ENCODE measurements at places on chromosomes 16 and 17.

- DNase-seq: no peak
Measured at GRCh38 chr16:61654962-61655361, 381.3 kb downstream of the CDH8 start.

- DNase-seq: no peak
Measured at GRCh38 chr17:18093616-18094408, 6.1 kb downstream of the DRG2 start.

DNA sequence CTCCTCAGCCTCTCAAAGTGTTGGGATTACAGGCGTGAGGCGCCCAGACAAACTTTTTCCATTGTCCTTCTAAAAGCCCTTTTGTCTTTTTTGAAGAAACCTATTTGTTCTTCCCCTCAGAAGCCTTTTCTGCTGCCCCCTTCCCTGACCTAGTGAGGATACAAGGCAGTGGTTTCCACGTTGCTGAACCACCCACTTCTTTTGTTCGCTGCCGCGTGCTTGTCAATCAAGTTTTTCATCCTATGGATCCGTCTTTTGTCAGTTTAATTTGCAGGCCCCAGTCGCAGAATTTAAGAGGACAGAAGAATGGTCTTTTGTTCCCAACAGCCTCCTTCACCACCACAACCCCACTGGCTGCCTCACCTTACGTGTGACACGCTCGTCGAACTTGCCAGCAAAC lies 20.2 kb upstream of the GNG13 start:
- no peak for DNase-seq

GRCh38 chr17:82228842-82229697 lies at the start of gene SLC16A3:
TSS of gene SLC16A3 (plus strand) at chr17:82229042. CDS start at chr17:82236009, 6,967 bp downstream.
- DNase-seq: peak; percentile 81

- DNase-seq: no peak
Measured at GRCh38 chr17:41968676-41969075, 2.1 kb downstream of the CNP start.

DNA sequence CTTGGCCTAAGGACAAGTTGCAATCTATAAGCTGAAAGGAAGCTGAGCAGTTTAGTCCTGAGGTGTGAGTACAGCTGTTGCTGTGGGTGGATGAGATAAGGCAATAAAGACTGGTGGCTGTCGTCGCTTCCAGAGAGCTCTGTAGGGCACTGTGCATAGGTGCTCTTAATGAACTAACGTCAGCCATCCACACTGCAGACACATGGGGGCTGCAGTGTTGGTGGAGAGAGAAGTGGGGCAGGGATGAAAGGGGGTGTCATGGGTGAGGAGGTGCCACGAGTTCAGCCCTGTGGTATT lies 139.9 kb upstream of the IRX3 start:
- DNase-seq: no peak

DNA sequence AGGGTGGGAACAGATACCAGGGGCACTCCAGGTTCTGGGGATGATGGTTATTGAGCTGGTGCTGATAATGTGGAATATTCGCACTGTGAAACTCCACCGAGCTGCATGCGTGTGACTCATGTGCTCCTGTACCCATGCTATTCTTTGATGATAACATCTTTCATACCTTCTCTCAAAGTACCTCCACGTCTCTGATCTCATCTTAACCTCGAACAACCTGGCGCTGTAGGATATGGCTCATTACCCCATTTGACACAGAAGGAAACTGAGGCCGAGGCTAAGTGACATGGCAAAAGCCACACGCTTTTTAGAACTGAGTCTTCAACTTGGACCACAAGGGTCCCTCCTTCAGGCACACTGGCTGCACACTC lies 30.2 kb upstream of the MRPS23 start:
- no peak for DNase-seq

DNA sequence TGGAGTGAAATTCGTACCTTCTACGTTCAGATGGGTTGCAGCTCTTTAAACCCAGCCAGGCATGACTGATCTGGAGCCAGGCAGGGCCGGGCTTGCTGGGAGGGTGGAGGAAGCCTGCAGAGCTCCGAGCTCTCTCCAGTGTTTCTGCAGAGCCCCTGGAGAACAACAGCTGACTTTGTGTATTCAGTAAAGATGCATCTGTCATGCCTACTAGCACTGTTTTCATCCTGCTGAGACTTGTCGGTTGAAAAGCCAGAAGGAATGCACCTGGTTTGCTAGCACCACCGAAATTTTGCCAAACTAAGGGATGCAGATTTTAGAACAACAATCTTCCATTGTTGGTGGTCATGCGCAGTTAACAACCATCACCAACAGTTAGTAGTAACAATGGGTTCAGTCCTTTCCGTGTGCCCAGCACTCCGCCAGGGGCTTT lies 22.4 kb upstream of the SCNN1B start:
- DNase-seq: no peak

GRCh38 chr17:8124350-8125153 lies 646 bp upstream of the HES7 start:
- DNase-seq: peak; percentile 20

GRCh38 chr16:9607515-9608230 lies 516.2 kb downstream of the HAPSTR1 start:
- DNase-seq: no peak

GRCh38 chr17:76232342-76232741 lies 8.0 kb downstream of the RNF157 start:
- no peak for DNase-seq

- no peak for DNase-seq
Measured at GRCh38 chr17:74945543-74945942, 9.8 kb downstream of the OTOP3 start.

- peak; percentile 37 for DNase-seq
Measured at GRCh38 chr17:10149573-10150399, 48.6 kb downstream of the GAS7 start.

GRCh38 chr17:81513372-81513752 lies 763 bp upstream of the ACTG1 start:
- peak; percentile 62 for DNase-seq

- no peak for DNase-seq
Measured at GRCh38 chr17:9090641-9091096, 69.4 kb downstream of the NTN1 start.

DNA sequence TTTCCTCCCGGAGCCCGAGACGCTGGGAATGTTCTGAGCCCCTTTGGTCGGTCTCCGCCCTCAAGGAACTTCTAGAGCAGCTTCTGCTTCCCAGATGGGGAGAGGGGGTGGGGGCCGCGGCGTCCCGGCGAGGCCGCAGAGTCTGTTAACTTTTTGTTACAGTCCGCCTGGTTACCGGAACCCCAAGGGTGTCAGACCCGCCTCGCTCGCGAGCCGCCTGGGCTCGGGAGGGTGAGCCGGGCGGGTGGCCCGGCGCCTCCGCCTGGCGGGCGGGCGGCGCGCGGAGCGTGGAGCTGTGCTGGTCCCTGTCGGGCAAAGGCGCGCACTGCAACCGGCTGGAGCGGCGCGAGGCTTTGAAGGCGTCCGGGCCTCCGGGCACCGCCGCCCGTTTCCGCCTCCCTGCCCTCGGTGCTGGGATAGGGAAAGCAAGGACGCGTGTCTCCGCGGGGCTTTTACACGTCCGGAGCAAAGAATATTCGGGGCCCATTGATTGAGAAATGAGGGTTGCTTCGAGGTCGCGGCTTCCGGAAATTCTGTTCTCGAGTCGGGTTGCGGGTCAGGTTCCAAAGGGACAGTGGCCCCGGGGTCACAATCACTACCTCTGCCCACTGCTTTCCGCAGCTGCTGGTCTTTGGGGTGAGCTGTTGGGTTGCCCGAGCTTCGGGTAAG lies 1.7 kb downstream of the HS3ST3B1 start:
- peak; percentile 87 for DNase-seq

- DNase-seq: no peak
Measured at GRCh38 chr16:66220702-66221101, 145.8 kb upstream of the CDH5 start.

DNA sequence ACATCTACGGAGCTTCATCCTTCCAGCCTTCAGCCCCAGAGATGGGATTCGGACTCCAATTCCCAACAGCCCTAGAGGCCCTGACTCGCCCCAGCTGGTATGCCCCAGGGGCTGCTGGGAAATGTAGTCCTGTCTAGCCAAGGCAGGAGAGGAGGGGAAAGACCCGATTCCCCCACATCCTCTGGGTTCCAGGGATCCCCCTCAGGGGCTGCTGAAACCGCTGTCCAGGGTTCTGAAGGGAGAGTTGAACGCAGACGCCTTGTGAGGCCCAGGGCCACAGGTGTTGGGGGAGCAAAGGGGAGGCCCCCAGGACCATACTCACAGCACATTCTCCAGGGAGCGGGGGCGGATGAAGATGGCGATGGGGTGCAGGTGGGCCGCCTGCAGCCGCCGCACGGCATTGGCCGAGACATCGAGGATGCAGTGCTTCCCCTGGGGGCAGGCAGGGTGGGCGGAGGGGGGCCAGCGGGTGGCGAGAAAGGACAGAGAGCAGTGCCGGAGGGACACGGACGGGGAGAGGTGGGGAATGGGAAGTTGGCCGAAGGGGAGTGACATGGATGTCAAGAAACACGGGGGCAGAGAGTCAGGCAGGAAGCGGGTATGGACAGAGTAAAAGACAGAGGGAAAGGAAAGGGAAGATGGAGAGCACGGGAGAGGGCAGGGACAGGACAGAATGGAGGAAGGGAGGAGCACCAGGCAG lies 12.6 kb upstream of the ASGR1 start:
- DNase-seq: peak; percentile 23

DNA sequence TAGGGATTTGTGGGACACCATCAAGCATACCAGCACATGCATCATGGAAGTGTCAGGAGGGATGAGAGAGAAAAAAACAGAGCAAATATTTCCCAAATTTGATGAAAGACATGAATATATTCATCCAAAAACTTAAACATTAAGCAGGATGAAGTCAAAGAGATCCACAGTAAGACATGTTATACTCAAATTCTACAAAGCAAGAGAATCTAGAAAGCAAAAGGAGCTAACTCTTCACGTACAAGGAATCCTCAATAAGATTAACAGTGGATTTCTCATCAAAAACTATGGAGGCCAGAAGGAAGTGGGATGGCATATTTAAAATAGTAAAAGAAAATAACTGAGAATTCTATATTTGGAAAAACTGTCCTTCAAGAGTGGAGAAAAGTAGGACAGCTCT lies 374.8 kb downstream of the ZFHX3 start:
- no peak for DNase-seq

GRCh38 chr17:17206124-17206912 lies at the start of gene PLD6:
TSS of gene PLD6 (minus strand) at chr17:17206333. CDS start at chr17:17206286, 47 bp downstream.
- DNase-seq: peak; percentile 93

DNA sequence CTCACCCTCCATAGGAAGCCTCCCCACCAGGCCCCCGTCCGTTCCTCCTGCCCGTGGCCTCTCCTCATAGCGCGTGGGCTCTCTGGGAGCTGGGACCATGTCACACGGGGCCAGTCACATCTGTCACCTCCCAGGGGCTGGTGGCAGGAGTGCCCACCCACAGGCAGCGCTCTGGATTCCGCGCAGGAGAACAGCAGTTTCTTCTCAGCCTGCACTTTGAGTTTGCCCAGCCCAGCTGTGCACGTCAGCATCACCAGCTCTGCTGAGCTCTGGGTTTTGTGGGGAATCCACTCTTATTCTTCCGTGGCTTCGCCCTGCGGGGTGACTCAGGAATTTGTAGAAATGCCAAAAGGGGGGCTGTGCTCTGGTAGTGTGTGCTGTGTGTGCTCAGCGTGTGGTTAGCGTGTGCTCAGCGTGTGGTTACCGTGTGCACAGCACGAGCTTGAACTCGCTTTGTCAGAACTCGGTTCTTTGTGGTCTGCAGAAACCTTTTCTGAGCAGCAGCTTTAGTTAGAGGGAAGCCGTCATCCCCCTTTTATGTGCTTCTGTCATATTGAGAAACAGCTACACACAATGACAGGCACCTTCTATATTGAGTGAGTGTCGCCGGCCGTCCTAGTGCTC lies 3.2 kb downstream of the ACSF3 start:
- peak; percentile 74 for DNase-seq

GRCh38 chr17:49390548-49391324 lies 23.9 kb downstream of the PHB1 start:
- DNase-seq: peak; percentile 30

- DNase-seq: no peak
Measured at GRCh38 chr17:49200423-49201083, 9.8 kb downstream of the GNGT2 start.

- no peak for DNase-seq
Measured at GRCh38 chr17:77572065-77572601, 386.4 kb upstream of the TNRC6C start.

GRCh38 chr16:71172481-71173207 lies 57.9 kb downstream of the HYDIN start:
- DNase-seq: no peak

DNA sequence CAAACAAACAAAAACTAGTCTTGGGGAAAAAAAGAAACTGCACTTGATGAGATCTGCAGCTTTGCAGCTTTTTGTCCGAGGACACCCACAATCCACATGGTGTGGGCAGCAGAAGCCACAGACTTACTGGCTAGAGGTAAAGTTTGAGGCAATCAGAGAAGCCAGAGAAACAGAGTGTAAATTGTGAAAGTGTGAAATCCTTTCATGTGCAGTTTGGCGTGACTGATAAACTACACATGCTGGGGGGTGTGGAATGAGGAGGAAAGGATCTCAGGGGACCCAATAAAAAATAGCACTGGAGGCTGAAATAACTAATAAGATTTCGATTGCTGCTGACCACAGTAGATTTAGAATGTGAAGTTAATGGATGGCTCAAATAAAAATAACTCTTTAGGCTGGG lies 42.4 kb upstream of the HOXB13 start:
- DNase-seq: no peak

DNA sequence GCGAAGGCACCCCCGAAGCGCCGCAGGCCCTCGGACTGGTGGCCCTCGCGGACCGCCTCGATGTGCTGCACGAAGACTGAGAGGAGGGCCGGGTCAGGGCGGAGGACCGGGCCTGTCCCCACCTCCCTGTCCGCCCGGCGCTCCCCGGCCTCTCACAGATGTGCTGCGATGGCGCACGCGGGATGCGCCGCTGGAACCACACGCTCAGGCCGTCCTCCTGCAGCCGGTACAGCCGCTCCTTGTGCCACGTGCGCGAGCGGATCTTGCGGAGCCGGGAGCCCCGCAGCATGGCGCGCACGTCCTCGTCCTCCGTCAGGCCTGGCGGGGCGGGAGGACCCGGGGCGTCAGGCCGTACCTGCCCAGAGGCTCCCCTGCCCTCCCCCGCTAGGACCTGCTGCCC lies 11.3 kb downstream of the PLCD3 start:
- DNase-seq: no peak

- DNase-seq: no peak
Measured at GRCh38 chr17:46991617-46992016, 12.6 kb upstream of the RPRML start.

- DNase-seq: no peak
Measured at GRCh38 chr17:19570544-19571062, 36.9 kb downstream of the SLC47A1 start.

DNA sequence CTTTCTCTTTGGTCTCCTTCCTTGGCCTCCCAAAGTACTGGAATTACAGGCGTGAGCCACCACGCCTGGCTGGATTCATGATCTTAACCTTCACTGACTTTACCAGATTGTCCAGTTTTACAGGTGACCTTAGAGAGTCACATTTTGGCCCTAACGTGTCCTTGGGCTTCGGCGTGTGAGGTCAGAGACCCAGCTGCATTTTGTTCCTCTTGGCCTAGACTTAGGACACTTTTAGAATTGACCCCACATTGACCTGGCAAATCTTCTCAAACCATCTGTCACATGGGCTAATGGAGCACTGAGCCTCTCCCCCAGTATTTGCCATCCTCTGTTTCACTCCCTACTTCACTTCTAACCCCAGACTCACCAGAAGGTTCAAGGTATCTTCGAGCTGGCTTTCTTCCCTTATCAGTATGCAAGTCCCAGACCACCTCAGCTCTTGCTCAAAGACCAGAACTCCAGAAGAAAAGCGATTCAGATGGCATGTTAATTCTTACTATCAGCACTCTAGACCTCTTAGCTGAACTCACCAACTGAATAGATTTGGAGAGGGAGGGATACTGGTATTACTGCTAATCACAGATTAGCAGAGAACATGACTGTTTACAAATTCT lies 1.7 kb upstream of the CYTH1 start:
- DNase-seq: no peak

All from CD4-positive, alpha-beta T cell treated with Interleukin-12 subunit alpha and Interleukin-12 subunit beta, for 1 hour (primary cell).